WTC11 (cell line): ENCODE measurements at places on chromosomes 5 and 9.

GRCh38 chr5:136226401-136226800 is 33.4 kb upstream of the SMIM32 start:
- DNase-seq: no peak

- no peak for DNase-seq
These were observed 205.6 kb downstream of the TAF11L14 start for GRCh38 chr5:17839848-17840247.

- no peak for DNase-seq
These were observed 178.0 kb upstream of the NREP start for GRCh38 chr5:111935009-111935408.

DNA sequence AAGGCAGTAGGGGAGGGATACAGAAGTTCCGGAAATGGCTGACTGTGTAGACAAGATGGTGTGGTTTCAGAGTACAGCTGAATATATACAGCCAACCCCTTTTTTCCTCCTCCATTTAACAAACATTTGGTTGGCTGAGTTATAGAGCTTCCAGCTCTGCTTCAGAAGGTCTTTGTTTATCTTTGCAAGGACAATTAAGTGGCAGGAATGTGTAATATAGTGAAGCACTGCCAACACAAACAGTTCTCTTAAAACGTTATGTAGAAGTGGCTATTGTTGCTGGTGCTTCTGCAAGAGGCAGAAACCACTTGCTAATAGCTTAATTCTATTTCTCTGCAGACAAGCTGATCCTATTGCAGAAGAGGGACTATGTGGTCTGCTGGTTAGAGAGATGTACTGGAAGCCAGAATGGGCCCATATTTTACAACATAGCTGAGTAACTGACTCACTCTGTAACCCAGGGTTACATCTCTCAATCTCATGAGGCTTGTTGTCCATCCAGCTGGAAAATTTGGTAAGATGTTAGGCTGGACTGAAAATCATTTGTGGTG is 62.7 kb upstream of the OSMR start:
- DNase-seq: no peak

GRCh38 chr5:164672205-164672604 is 1166.8 kb downstream of the MAT2B start:
- DNase-seq: no peak

GRCh38 chr5:159095866-159096242 is 3.9 kb downstream of the EBF1 start:
- DNase-seq: peak; percentile 27
